ENCODE measurements at places on chromosomes 1 and 21.

DNA sequence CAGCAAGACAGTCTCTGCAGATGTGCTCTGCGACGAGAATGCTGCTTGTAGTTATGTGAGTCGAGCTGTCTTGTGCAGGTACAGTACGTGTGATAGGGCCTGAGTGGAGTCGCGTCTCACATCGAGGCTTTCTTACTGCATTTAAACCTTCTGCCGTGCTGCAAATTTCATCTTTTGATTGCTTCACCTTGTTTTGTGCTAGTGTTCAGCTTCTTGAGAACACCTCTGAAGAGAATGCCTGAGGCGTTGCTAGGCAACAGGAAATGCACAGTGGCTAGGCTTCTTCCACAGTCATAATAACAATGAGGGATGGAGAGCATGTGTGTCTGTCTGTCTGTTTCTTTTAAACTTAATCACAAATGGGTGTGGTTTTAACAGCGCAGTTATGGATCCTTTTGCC is 52.9 kb downstream of the MRPS6 start:
- DNase-seq: peak; percentile 62

GRCh38 chr21:45076245-45076711 is 1.9 kb downstream of the ADARB1 start:
- DNase-seq: peak; percentile 51

- DNase-seq: no peak
Measured at GRCh38 chr1:8597455-8597854, 220.0 kb downstream of the RERE start.

GRCh38 chr1:248828845-248829244 is 3.1 kb upstream of the SH3BP5L start:
- DNase-seq: peak; percentile 78

GRCh38 chr1:88985032-88985431 is 7.4 kb downstream of the KYAT3 start:
- DNase-seq: peak; percentile 82

DNA sequence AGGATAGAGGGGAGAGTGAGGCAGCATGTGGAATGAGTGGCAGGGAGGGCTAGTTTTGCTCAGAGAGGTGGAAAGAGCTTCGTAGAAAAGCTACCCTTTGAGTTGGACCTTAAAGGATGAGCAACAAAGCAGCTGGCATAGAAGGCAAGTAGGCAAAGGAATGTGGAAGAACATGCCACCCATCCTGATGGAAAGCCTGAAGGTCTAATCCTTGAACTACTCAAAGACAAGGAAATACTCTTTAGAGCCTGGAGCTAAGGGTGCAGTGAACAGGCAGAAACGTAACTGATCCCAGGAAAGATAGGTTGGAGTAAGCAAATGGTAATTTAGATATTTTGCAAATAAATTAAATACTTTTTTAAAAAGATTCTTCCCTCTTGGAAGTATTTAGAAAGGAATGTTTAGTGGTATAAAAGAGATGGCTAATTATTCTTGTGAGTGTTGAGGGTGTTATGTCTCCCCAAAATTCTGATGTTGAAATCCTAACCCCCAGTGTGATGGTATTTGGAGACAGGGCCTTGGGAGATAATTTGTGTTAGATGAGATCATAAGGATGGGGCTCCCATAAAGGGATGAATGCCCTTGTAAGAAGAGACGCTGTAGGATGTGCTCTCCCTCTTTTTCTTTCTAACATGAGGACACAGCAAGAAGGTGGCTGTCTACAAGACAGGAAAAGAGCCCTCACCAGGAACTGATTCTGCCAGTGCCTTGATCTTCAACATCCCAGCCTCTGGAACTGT is 308.1 kb upstream of the RUNX1 start:
- DNase-seq: no peak

GRCh38 chr1:59520827-59521418 is 224.0 kb downstream of the FGGY start:
- DNase-seq: peak; percentile 78

- DNase-seq: no peak
Measured at GRCh38 chr1:150159550-150159949, 9.8 kb downstream of the PLEKHO1 start.

- DNase-seq: peak; percentile 15
Measured at GRCh38 chr1:35220976-35221375, 28.0 kb upstream of the SFPQ start.

DNA sequence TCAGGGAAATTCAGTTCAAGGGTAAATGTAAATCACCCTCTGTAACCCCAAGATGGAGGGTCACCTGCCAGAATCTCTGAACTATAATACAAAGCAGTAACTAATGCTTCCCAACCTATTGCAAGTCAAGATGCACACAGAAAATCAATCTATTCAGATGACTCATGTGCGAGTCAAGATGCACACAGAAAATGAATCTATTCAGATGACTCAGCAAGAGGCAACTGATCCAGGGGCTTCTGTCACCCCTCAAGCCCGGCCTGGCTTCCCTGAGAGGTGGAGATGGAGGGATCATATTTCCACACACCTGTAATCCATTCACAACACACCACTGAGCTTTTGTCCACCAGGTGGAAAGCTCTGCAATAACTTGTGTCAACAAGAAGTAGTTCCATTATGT is 17.4 kb upstream of the HIVEP3 start:
- DNase-seq: peak; percentile 43
